Activated naive CD4-positive, alpha-beta T cell treated with anti-CD3 and anti-CD28 coated beads for 36 hours (primary cell): ENCODE measurements at places on chromosomes 5 and 9.

DNA sequence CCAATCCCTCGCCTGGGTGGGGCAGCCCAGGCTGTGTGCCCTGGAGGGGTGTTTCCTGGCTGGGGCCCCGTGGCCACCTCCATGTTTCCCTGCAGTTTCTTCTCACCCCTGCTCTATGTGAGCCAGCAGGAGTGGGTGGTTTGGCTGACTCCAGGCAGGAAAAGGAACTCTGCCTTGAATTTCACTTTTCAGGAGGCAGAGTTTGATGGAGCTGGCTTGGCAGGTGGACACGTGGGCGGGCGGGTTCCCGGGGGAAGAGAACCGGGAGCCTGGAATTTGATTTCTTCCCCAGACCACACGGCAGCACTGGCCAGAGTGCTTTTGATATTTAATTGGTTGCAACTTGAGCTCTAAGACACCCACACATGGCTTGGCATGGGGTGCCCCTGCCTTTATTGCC, 119.8 kb upstream of the PANK3 start:
- no peak for DNase-seq

DNA sequence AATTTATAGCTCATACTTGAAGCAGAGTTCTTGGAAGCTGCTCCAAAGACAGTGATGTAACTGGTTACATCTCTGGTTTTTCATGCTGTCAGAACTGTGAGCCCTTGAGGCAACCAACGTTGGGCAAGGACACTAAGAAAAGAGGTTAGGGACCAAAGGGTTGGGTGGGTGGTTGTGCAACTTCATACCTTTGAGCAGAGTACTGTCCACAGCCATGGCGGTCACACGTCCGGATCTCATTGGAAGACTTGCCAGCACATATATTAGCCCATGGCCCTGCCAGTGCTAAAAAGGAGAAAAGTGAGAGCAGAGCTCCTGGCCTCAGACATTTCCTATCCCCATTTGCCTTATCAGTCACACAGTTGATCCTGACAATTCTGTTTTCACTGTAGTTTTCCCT, 2.1 kb downstream of the LECT2 start:
- no peak for DNase-seq

DNA sequence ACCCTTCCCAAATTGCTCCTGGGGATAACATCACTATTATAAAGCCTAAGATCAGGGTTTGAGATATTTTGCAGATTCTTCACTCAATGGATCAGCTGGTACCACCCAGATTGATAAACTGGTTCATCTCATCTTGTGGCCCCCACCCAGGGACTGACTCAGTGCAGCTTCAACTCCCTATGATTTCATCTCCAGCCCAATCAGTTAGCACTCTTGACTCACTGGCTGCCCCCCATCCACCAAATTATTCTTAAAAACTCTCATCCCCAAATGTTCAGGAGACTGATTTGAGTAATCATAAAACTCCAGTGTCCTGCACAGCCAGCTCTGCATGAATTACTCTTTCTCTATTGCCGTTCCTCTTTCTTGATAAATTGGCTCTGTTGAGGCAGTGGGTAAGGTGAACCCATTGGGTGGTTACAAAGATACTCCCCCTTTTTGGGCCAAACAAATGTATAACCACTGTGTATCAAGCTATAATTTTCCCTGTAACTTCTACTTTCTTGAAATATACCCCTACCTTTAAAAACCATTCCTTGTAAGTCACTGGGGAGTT, 263.3 kb upstream of the IL12B start:
- no peak for DNase-seq

- DNase-seq: peak; percentile 13
Observed at GRCh38 chr9:120579139-120580050, 572 bp downstream of the CDK5RAP2 start.

- DNase-seq: no peak
Observed at GRCh38 chr9:130995086-130996011, 13.6 kb upstream of the LAMC3 start.
